ENCODE measurements at places on chromosomes 2 and 18.
A peak's percentile ranks its signal among the peaks of the same experiment; 100 is the strongest.

DNA sequence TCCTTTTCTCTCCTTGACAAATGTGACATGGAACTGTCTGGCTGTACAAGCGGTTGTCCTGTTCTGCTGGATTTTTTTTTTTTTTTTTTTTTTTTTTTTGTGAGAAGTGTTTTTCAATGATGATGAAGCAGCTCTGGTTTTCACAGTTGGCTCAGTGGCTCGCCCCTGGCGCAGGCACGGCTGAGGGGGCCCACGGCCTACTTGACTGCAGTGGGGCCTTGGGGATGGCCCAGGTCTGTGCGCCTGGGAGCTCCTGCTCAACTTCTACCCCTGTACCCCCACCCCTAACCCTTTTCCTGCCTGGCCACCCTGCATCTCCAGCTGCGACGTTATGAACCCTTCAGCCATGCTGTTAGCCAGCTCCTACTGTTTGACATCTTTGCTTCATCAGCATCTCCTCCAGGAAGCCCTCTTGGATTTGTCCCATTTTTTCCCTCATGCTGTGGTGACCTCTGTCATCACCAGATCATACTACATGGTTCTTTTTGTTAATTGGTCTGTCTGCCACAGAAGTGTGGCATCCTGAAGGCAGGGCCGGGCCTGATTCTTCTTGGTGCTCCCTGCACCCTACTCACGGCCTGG is 167.9 kb downstream of the INHBB start:
- no peak for DNase-seq

DNA sequence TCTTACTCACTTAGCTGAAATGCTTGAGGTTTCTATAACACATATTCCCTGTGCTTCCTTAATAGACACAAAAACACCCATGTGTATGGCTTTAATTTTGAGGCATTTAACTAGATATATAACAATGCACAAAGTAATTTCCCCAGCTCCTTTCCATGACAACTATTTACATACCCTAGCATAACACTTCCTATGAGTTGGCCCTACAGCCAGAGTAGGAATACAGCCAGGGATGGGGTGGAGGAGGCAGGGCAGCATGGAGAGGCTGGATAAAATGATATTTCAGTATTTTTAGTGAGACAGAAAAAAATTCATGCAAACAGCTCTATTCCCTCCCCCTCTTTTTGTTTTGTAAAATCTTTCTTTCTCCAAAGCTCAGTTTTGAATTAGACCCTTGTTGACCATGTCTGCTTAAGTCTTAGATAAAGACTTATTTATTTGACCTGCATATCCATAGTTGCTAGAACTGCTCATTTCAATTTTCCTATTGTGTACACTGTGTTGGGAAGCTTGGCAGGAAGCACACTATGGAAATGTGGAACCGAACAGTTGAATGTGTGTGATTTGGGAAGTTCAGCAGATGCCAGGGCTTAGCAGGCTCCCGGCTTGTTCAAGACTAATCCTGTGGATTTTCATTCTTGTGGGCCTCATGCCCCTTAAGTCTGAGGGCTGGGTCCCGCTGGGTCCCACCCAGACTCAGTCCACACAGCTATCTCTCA is 11.2 kb upstream of the B3GNT2 start:
- DNase-seq: peak; percentile 22

DNA sequence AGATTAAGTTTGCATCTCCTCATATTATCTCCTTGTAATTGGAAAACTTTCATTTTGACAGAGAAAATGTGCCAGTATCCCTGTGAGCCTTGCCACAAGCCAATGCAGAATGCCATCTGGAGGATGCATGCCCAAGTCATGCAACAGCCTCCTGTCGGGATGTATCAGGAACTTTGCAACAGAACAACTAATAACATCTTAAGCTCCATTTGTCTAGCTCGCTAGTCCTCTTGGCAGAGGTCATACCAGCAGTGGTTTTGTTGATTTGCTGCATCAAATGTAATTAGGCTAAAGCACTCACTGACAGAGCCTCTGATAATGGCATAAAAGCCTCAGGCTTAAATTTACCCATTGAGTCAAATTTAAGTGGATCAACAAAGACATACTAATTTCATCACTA is 125.8 kb downstream of the UBE2E3 start:
- no peak for DNase-seq

- no peak for DNase-seq
These were observed 103.3 kb upstream of the RBBP8 start for GRCh38 chr18:22829781-22830180.

DNA sequence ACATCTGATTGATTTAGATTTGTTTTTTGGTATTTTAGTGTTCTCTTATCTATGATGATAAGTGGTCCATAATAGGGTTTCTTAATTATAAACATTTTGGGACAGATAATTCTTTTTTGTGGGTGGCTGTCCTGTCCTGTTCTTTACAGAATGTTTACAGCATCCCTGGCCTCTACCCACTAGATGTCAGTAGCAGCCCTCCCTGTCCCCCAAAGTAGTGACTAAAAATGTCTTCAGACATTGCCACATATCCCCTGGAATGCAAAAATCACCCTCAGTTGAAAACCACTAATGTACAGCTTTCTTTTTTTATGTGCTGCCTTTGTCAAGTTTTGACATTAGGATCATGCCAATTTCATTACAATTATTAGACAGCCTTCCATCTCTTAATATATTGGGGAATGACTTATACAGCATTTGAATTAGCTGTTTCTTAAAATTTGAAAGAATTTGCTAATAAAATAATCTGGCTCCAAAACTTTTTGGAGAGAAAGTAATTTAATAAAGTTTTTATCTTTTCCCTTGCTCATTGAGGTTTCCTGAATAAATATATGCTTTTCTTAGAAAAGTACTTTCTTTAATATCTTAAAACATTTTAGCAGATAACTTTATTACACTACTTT is 19.5 kb downstream of the WIPF1 start:
- peak; percentile 83 for DNase-seq

DNA sequence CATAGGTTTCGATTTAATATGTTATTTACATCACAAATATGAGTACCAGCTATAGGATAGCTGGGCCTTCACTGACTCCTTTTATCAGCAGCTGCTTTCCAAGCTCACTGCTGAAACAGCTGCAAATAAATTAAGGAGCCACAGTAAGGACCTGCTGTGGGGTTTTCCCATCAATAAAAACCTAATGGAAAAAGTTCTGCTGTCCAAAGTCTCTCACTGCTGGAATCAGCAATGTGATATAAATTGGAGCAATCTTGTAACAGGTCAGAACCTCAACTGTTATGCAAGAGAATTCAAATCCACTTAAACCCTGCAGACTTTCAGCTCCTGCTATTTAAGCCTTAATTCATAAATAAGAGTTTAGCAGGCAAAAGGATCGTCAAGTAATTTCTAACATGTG is 61.3 kb downstream of the NEB start:
- DNase-seq: no peak

GRCh38 chr2:85672456-85672855 is 4.5 kb upstream of the SFTPB start:
- no peak for DNase-seq

GRCh38 chr2:32277363-32277673 is 386 bp upstream of the YIPF4 start:
- no peak for DNase-seq

GRCh38 chr2:200993097-200993496 is 29.6 kb upstream of the ORC2 start:
- no peak for DNase-seq

DNA sequence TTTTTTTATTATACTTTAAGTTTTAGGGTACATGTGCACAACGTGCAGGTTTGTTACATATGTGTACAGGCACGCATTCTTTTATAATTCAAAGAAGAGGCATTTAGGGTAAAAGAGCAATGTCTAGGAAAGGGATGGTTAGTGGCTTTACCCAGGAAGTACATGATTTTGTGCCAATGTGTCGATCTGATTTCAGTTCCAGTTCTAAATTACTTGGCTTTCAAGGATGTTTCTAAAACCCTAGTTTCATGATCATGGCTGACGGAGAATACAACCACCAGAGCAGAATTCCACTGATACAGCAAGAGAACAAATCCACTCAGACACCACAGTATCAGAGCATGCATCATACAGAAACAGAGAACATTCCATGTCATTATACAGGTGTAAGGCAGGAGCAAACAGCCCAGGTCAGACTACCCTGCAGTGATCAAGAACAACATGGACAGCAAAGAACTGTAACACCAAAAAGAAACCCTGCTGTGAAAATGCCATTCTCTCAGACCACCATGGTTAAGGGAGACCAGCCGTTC is 116.7 kb upstream of the STK17B start:
- no peak for DNase-seq

- DNase-seq: peak; percentile 95
These were observed 76.3 kb downstream of the COLEC12 start for GRCh38 chr18:424071-424661.

DNA sequence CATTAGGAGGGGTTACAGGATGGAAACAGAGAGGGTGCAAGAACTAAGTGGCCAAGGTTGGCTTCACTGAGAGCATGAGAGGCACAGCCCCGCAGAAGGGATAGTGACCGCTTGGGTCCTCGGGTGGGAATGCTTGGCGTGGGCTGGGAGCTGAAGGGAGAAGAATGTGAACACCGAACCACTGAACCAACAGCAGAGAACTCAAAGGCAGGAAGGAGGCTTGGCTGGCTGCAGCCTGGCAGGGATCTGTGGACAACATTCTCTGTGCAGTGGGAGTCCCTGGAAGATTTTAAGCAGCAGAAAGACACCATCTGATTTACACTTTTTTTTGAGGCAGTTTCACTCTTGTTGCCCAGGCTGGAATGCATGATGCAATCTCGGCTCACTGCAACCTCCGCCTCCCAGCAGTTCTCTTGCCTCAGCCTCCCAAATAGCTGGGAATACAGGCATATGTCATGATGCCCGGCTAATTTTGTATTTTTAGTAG is 33.9 kb downstream of the SOWAHC start:
- DNase-seq: peak; percentile 63

DNA sequence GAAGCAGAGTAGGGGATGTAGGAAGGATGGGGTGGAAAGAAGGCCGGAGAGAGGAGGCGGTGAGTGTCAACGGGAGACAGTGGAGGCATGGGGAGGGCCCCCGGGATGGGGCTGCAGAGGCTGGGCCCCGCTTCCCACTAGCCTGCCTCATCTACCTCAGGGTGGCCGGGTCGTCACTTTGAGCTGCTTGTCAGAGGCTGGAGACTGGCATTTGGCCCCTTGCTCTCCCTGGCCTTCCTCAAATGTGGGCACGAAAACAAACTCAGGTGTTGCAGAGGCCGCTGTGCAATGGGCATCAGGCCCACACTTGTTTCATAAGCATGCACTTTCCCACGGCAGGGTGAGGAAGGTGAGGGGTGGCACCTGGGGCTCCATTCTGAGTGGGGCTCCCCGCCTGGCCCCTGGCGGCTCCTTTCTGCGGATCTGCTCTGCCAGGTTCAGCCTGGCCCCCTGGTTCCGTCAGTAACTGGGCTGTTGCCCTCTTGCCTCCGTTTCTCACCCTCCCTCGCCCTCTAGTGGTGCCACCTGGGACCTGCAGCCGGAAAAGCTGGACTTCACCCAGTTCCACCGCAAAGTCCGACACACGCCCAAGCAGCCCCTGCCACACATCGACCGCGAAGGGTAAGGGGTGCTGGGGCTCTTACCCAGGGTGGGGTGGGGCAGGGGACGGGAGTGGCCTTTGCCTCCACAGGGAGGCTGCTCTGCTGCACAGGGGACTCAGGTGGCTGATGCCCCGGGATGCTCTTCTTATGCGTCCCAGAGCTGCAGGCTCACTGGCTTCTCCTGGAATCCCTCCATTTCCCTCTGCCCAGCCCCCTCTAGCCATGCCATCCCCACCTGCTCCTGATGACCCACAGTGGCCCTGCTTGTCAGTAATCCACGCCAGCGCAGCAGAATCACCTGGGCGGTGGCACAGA is 125.4 kb downstream of the CTIF start:
- peak; percentile 48 for DNase-seq

DNA sequence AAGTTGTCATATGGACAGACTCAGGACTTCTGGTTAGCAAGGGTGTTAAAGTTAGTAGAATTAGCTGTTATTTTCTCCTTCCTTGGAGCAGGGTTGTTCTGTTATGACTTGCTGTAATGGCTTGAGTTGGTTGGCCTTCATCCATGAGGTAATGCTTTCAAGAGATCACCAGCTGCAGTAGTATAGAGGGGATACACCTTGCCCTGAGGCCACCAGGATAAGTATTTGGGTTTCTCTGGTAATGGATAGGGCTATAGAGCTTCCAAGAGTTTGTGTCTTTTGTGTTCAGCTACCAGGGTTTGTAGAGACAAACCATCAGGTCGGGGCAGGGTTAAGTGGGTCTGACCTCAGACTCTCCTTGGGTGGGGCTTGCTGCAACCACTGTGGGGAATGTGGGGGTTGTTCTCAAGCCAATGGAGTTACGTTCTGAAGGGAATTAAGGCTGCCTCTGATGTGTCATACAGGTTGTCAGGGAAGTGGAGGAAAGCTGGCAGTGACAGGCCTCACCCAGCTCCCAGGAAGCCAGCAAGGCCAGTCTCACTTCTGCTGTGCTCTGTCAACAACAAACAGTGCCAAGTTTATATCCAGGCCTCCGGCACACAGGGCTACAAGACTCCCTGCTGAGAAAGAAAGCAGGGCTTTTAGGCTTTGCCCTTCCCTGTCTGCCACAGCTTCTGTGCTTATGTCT is 356.6 kb downstream of the SPAG16 start:
- DNase-seq: no peak
